AG04450 (cell line): ENCODE measurements at places on chromosomes 11 and 22. TPM values are rescaled to one million over a fixed set of nuclear protein-coding genes. Genes with fewer than 3 reads are reported as not detected.

DNA sequence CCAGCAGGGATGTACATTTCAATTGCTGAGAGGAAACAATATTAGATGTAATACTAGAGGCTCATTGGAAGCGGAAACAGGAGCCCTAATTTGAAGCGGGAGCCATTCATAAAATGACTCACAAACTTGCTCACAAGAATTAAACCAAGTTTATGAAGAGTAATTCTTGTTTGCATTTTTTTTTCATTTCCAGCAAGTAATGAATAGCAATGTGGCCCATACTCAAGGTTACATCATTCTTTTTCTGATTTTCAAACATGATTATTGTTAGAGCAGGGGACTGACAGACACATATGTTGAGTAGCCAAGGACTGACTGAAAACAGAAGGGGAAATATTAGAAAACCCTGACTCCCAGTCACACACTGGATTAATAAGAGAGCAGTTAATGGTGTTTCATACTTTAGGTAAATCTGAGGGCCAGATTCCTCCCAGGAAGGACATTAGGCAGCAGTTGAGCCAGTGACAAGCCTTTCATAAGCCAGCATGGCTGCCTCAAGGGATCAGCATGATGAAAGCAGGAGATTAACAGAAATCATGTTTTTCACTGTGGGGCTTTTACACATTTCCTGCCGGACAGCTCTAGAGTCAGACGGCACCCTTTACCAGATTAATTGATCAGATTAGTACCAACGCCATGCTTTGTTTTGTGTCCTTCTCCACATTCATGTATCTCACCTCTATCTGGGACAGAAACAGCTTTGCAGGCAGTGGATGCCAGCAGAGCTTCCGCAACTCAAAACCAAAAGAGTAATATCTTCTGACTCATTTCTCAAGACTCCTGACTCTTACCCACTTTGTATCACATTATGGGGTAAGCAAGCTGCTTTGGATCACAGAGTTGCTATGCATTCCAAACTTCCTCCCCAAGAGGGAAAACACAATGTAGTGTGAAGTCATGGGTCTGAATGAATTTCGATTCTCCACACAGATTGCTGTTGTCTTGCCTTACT lies 831.6 kb downstream of the KCNA4 start:
- peak; percentile 88 for DNase-seq

DNA sequence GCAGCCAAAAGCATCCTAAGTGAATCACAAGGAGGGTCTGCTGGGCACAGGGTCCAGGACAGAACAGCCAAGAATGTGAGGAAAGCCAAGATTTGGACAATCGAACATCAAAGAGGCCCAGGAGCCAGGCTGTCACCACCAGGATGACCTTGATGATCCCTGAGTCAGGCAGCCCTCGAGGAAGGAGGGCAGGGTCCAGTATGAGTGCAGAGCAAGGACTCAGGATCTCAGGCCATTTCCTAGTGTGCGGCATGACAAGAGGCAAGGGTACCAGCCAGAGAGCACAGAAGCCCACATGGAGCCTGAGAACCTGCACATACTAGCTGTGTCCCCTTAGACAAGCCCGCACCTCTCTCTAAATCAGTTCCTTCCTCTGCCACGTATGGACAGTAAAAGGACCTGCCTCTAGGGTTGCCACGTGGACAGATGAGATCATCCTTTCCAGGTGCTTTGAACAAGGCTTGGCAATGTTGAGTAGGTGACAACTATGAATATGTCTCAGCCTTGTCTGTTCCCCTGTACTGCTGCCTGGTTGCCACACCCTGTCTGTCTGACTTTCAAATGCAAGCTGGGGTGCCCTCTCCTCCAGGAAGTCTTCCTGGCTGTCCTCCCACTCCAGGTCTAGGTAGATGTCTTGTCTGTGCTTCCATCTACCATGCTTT lies 32.2 kb upstream of the ISX start:
- no peak for DNase-seq

INSC gene
- polyA plus RNA-seq = 0.40 and 0.53 TPM in 2 replicates

MYO7A gene
- polyA plus RNA-seq = not detected in 2 replicates

ZFPL1 gene
- 30.9 and 39.1 TPM in 2 replicates for polyA plus RNA-seq

KRTAP5-11 gene
- polyA plus RNA-seq = not detected in 2 replicates

RAG1 gene
- 0.33 and 0.52 TPM in 2 replicates for polyA plus RNA-seq

OR52N4 gene
- polyA plus RNA-seq = not detected in 2 replicates
